PC-9 (cell line): ENCODE measurements at places on chromosomes 3 and 15. TPM values are rescaled to one million over a fixed set of nuclear protein-coding genes. Genes with fewer than 3 reads are reported as not detected.

Gene ADAMTS9
- 1.2 and 4.5 TPM in 2 replicates for total RNA-seq

Gene ADGRG7
- total RNA-seq: not detected in 2 replicates

DNA sequence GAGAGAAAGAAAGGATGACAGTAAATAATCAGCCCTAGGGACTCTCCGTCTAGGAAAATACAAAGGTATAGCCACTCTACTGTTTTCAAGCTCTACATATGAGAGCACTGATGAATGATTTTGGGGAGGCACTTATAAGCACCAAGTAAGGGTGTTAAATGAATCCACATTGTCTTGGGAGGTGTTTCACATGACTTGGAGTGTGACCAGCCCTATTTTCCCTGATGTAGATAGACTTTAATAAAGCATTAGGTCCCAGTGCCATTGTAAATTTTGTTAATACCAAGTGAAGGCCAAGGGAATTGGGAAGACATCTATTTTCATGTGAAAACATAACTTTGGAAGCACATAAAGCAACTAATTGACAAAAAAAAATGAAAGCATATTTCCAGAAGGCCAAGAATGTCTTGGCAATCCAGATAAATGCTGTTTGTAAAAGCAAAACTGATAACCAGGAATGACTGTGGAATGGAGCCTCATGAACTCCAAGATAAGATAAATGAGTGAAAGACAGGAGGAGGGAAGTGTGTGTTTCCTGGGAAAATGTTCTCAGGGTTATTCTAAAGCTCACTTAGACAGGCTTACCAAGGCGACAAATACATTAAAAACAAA is 96.0 kb upstream of the MYZAP start:
- no peak for DNase-seq

- no peak for DNase-seq
These were observed 74.7 kb upstream of the ACKR4 start for GRCh38 chr3:132522353-132522752.

DNA sequence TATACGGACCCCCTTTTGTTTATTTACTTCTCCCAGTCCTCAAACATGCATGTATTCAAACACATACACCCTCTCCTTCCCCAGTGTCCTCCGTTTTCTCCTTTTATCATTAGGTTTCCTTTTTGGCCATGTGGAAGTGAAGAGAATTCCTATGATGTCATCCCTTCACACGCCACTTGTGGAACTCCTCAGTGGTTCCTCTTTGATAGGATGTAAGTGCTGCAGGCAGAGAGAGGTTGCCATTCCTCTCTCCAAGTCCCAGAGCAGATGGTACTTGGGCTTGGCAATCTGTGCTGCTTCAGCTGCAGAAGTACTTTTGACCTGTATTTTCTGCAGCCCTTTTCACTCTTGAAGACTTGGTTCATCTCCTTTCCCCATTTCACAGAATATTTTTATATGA is 32.9 kb upstream of the CRTC3 start:
- DNase-seq: no peak

- DNase-seq: no peak
These were observed 302.0 kb downstream of the RYR3 start for GRCh38 chr15:33612721-33613304.
